ENCODE measurements at places on chromosomes 4 and X. TPM values are rescaled to one million over a fixed set of nuclear protein-coding genes. Genes with fewer than 3 reads are reported as not detected.

DNA sequence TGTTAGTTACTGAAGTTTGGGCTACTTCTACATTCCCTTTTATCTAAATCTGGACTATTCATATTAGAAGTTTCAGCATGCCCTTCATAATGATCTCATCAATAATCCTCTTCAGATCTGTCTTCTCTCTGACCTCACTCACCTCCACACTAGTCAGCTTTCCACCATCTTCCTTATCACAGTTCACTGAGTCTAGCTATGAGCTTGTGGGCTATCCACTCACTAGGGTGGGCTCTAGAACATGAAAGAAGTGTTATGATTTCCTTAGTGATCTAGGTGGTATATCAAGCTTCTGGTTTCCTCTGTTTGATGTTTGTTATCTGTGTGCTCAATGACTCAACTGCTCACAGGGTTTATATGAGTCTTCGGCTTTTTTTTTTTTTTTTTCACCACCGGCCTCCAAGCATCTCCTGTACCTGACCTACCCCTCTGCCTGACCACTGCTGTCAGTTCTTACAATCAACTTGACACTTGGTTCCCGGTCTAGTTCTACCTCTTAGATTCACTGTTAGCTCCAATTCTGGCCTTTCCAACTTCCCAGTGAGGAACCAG is 103.1 kb downstream of the PAPSS1 start:
- DNase-seq = no peak

DNA sequence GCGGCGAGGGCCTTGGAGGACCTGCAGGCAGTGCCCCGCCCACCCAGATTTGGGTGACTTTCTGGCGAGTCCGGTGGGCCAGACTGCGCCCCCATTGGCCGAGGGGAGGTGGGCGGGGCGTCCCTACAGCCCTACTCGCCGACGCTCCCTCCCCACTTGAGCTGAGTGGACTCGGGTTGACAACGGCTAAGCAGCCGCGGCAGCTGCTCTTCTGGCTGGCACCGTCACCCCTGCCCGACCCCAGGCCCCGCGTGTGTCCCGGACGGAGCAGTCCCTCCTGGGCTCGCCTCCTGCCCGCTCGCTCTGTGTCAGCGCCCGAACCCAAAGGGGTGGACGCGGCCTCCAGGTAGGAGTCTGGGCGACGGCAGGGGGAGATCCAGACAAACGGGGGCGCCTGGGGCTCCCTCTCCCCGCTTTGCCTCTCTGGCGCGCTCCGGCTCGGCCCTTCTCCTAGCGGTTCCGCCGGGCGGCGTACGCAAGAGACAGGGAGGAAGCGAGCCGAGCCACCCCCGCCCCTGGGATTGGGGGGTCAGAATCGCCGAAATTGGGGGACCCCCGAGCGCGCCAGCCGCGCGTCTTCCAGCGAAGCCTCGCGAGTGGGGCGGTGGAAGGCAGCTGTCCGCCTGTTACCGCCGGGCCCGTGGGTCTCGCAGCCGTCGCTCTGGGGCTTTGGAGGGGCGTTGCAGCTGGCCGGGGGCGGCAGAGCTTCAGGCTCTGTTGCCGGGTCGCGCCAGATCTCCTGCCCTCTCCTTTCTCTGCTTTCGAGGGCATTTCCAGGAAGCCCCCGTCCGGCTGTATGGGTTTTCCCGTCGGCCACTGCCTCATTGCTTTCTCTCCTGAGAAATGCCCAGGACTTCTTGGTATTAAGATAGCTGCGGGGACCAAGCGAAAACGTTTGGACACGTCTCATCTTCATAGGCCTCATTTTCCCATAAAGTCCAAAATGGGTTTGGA is 46.3 kb downstream of the STARD8 start:
- DNase-seq = peak; percentile 92

- no peak for DNase-seq
These were observed 18.6 kb downstream of the SEC24D start for GRCh38 chr4:118817178-118817930.

DNA sequence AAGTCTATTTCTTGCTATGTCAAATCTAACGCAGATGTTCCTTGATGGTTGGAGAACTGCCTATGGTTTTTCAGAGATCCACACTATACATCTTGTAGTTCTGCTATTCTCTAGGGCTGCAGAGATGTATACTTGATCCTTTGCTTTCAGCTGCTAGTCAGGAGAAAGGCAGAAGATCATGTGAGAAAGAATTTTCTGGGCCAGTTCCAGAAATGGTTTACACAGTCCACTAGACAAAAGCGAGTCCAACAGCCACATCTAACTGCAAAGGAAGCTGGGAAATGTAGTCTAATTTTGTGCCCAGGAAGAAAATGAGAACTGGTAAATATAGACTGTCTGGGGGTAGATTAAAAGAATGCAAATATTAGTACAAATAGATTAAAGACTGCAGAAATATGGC is 394.3 kb upstream of the SLIT2 start:
- DNase-seq = peak; percentile 13

GRCh38 chr4:8270912-8271815 is 1.6 kb downstream of the HTRA3 start:
- peak; percentile 81 for DNase-seq

DNA sequence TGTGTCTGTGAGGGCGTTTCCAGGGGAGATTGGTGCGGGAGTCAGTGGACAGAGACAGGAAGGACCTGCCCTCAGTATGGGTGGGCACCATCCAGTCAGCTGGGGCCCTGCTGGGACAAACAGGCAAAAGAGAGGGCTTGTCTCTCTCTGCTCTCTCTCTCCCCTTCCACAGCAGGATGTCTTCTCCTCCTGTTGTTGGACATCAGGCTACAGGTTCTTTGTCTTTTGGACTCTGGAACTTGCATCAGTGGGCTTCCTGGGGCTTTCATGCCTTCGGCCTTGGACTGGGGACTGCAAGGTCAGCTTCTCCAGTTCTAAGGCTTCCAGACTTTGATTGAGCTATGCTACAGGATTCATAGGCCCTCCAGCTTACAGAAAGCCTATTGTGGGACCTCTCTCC is 59.6 kb downstream of the ADGRA3 start:
- no peak for DNase-seq

Gene C4orf50
- total RNA-seq = not detected

Gene UGT2B11
- total RNA-seq = not detected

Gene ZNF141
- total RNA-seq = 20.6 TPM

Gene EIF1AX
- total RNA-seq = 42.4 TPM

All from osteoblast (primary cell).